ENCODE measurements at places on chromosomes 12 and 14.

DNA sequence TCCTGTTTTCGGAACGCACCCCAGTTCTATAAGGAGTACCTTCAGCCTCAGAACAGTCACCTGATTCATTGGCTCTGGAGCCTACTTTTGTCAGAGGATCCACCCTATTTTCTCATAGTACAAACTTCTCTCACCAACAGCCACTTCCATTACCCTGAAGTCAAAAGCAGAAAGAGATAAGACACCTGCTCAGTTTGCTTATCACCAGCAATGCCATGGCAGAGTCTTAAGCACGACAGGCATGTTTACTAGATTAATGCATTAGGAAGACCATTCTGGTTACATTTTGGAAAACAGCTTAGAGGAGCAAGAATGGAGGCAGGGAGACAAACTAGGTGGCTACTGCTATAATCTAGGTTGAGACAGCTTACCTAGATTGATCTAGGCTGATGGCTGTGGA lies 67.7 kb downstream of the GXYLT1 start:
- DNase-seq = no peak

DNA sequence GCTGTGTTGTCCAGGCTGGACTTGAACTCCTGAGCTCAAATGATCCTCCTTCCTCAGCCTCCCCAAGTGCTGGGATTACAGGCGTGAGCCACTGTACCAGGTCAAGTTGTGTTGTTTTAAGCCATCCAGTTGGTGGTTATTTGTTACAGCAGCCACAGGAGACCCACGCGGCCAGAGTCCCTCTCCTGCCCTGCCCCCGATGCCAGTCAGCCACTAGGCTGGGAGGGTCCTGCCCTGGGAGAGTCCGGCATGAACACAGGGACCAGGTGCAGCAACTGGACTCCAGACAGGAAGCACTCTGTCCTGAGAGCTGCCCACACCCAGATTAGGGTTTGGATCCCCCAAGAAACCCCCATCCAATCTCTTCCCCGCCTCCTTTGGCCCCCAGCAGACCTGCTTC lies 44.1 kb upstream of the FZD10 start:
- DNase-seq = no peak

DNA sequence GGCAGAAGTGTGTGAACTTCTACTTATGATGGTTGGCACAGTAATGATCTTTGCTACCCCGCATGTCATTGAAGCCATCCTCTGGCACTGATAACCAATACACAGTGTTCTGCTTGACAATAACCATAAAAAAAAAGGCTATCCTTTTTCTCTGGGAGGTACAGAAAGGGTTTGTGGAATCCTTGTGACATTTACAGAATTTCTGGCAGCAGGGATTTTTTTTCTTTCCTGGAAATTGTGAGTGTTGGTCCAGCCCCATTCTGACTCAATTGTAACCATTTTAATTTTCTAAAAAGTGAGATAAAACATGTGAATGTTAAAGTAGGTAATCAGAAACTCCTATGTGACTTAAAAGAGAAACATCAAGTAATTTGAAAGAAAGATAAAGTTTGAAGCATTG lies 943.8 kb downstream of the TMTC2 start:
- DNase-seq = no peak

DNA sequence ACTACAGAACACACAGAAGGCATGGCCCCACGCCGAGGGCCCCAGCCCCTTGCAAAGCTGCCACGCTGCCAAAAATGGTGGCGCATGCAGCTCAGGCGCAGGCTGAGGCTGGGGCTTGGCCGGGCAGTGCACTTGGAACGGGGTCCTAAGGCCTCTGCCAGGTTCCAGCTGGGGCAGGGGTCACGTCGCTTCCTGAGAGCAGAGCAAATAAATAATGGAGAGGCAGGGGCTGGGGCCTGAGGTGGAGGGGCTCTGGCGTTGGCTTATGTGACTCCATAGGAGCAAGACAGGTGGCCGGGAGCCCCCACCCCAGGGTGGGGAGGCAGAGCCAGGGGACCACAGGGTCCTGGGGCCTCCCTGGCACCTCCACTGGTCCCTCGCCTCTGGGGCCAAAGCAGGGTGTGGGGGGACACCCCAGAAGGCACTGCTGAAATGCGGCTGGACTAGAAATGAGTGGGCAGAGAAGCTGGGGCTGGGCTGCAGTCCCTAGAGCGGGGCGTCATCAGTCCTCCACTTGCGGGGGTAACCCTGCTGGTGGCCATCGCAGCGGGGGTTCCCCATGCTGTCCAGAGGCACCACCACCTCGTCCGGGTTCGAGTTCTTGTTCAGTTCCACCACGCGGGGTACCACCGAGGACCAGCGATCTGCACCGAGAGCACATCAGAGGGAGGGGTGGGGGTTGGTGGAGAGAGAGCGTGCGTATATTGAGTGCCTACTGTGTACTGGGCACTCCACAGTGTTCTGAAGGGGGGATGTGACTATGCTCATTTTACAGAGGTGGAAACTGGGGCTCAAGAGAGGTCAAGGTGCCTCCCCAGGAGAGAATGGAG lies 49.8 kb downstream of the TRPV4 start:
- DNase-seq = no peak

DNA sequence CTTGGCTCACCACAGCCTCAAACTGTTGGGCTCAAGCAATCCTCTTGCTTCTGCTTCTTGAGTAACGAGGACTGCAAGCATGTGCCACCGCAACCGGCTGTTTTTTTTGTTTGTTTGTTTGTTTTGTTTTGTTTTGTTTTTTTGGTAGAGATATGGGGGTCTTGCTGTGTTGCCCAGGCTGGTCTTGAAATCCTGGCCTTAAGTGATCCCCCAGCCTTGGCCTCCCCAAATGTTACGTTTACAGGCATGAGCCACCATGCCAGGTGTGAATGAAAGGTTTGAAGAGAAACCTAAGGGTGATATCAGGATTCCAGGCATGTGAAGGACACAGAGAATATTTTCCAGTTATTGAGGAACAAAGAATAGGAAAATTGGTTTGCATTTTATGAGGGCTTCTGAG lies 45.0 kb downstream of the ANO6 start:
- no peak for DNase-seq

GRCh38 chr12:123468786-123469185 lies 10.8 kb downstream of the SNRNP35 start:
- no peak for DNase-seq

DNA sequence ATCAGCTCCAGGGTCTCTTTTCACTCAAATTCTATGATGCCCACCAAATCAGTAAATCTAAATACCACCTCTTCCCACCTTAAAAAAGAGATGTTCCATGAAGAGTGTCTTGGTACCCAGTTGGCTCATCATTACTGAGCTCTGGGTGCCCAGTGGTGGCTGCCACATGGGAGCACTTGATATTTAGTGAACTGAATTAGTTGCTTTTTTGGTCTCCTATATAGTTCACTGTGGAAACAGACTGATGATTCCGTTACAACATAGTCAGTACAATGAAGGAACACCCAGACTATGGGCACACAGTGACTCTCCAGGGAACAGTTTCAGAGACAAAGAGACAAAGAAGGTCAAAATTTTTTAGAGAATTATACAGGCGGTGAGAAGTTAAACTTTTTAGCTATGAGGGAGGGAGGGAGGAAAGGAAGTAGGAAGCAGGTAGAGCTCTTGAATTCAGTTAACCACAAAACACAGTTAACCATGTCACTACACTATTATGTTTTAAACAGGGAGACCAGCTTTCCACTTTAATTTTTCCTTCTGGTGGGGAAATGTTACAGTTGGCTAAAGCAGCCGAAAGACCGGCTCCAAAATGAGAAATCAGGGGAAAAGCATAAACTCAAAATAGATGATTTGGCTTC lies 14.6 kb upstream of the YY1 start:
- DNase-seq = no peak

All from HFF-Myc (cell line).